Stimulated activated CD4-positive, alpha-beta T cell treated with anti-CD3 and anti-CD28 coated beads, Interleukin-4, amount 100 ng/mL, for 4 hours (primary cell): ENCODE measurements at places on chromosomes 4 and X.

DNA sequence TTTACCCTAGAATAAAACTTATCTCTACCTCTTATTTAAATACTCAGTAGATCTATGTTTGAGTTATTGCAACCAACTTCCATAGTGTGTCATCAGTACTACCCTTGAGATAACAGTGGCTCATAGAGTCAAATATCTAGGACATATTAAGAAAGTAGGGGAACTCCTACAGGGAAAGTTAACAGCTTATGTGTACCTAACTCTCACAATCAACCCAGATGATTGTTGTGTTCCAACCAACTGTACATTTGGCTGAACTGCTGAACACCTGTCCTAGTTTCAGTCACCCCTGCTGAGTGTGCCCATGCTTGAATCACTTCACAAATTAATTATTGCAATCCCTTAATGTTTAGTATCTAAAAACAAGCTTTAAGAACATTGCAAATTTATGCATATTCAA is 244.2 kb upstream of the GRID2 start:
- DNase-seq: no peak

GRCh38 chrX:146614663-146615478 is 194.7 kb upstream of the CXorf51B start:
- DNase-seq: no peak

- no peak for DNase-seq
Observed at GRCh38 chrX:41002026-41002425, 83.2 kb upstream of the USP9X start.

DNA sequence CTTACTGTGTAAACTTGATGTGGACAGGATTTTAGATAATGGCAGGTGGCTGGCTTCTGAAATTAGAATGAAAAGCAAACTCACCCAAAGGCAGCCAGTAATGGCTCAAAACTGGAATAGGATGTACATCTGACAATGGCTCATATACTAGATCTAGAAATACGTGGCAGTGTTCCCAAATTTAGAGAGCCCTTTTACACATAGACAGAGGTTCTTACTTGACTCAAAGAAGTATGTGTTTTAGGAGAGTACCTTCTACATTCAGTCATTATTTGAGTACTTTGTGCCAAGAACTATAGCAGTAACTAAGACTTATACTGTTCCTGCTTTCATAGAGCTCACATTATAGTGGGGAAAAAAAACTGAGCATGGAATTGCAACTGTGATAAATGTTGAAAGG is 48.0 kb downstream of the UBE2K start:
- DNase-seq: no peak

GRCh38 chrX:12930150-12930549 is 23.7 kb downstream of the TLR8 start:
- DNase-seq: no peak

GRCh38 chr4:184574861-184575260 is 74.4 kb downstream of the CASP3 start:
- DNase-seq: peak; percentile 2

- DNase-seq: no peak
Observed at GRCh38 chr4:13162886-13163285, 321.3 kb downstream of the RAB28 start.

GRCh38 chr4:25859429-25860148 is 3.2 kb downstream of the SEL1L3 start:
- peak; percentile 6 for DNase-seq

DNA sequence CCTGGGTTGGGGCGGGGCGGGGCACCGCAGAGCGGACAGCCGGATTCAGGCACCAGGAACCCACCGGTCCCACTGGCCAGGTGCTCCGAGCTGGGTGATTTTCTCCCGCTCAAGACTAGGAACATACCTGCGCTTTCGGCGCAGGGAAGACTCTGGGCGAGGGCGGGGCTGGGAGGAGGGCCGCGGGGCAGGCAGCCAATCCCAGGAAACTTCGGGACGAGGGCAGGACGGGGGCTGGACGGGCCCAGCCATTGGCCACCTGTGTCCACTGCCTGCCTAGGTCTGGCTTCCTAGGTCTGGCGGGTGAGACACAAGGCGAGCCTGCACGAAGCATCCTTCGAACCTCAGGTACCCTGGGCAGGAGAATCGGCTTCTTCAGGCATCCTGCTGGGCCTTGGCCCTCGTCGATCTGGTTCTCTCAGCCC is 274 bp upstream of the ERVMER34-1 start:
- no peak for DNase-seq

- DNase-seq: no peak
Observed at GRCh38 chrX:54933150-54933826, 12.7 kb downstream of the TRO start.

DNA sequence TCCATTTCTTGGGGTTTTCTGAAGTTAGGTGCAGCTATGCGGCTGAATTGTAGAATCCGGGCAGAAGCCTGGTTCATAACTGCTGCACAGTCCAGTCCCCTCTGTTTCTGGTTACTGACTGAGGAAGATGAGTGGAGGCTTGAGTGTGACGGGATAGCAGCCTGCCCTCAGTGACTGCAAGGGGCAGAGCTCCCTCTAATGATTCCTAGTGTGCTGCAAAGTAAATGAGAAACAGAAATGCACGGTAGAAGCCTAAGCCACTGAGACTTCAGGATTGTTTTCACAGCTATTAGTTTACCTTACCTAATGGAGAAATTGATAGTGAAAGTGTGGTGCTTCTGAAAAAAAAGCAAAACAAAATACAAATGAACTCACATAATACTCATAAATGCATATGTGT is 189.2 kb downstream of the GPM6A start:
- DNase-seq: no peak

DNA sequence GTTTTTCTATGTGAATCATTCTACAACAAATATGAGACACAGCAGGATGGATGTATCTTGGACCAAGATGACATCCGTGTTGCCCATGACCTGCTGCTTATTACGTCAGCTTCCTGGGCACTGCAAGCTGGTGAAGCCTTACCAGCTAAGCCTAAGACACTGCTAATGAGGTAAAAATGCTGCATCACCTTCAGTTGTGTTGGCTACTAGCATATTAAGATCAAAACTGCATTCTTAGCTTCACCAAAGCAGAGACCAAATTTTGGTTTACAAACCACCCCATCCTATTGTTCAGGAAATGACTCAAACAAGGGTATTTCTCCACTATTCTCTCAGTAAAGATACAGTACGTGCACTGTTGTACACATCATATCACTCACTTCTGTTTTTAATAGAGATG is 50.3 kb downstream of the MAML3 start:
- peak; percentile 36 for DNase-seq

DNA sequence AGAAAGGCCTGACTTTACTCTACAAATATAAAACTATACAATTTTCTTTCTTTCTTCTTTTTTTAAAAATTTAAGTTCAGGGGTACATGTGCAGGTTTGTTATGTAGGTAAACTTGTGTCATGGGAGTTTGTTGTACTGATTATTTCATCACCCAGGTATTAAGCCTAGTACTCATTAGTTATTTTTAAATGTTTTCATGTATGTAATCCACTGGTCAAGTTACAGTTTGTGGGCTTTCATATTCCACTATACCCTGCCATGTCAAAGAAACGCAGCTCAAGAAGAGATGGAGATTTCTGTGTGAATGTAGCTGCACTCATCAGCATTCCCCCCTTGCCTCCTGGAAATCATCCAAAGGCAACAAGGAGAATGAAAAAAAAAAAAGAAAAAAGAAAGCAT is 31.2 kb upstream of the SPRY1 start:
- DNase-seq: no peak

DNA sequence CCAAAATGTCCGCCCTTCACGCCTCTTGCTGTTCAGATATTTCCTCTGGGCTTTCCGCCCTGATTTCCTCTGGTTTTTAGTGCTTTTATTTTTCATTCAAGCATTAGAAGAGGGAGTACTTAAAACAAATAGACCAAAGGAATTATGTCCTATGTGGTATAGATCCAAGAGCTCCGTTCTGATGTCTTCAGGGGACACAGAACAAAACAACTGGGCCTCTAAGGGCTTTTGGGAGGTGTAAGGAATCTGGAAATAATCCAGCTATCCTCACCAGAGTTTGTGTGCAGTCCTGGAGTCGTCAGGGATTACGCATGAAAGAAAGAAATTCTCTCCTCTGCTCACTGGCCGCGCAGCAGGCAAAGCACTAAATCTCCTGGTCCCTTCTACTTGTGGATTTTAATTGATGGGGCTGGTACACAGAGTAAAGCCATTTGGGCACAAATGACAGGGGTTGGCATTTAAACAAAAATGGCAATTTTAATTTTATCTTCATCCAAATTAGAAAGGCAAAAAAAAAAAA is 999.2 kb downstream of the ADGRL3 start:
- no peak for DNase-seq

GRCh38 chr4:25347971-25348370 is 29.1 kb upstream of the ANAPC4 start:
- no peak for DNase-seq

GRCh38 chrX:128464116-128464515 is 411.9 kb upstream of the ACTRT1 start:
- DNase-seq: no peak

- DNase-seq: no peak
Observed at GRCh38 chr4:8290701-8290970, 21.1 kb downstream of the HTRA3 start.

DNA sequence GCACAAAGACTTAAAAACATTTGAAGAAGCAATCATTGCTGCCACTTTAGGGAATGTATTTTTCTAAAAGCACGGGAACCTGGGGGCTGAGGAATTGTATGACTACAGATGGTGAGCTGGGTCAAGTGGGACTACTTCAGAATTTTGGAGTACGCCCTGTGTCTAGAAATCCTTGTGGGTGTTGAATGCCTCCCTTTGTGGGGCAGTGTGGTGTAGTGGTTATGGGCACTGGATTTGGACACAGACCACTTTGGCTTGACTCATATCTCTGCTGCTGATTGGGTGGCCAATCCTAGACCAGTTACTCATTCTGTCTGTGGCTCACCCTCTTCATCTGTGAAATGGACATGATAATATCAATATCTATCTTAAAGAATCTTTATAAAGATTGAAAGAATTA is 155.0 kb upstream of the RPS6KA3 start:
- DNase-seq: no peak

DNA sequence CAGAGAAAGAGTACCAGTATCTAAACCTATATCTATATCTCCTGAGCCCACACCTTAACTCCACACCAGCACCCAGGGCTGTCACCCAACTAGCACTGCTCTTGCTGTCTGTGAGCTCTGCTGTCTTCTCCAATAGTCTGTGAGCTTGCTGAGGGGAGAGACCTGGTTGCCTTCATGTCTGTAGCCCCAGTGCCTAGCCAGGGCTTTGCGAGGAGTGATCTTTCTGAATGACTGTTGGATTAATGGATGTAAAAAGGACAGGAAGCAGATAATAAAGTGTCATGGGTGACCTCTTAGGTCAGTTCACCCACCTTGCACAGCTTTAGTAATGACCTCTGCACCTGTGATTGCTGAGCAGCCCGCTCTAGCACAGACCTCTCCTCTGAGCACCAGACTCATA is 30.5 kb downstream of the CNGA2 start:
- no peak for DNase-seq

DNA sequence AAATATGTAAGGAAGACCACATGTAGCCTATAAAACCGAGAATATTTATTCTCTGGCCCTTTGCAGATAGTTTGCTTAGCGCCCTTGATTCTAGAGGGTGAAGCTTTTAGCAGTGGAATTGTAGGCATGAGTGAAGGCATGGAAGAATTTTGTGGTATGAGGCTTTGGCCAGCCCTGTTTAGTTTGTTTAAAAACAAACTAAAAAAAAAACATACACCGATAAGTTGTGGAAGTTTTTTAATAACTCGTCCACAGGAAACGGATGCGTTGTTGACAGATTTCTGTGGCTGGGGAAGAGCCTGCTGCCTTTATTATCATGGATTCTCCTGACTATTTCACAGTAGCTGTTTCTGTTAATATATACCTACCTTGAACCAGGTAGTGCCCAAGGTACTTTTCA is 194.7 kb upstream of the LNX1 start:
- DNase-seq: no peak

DNA sequence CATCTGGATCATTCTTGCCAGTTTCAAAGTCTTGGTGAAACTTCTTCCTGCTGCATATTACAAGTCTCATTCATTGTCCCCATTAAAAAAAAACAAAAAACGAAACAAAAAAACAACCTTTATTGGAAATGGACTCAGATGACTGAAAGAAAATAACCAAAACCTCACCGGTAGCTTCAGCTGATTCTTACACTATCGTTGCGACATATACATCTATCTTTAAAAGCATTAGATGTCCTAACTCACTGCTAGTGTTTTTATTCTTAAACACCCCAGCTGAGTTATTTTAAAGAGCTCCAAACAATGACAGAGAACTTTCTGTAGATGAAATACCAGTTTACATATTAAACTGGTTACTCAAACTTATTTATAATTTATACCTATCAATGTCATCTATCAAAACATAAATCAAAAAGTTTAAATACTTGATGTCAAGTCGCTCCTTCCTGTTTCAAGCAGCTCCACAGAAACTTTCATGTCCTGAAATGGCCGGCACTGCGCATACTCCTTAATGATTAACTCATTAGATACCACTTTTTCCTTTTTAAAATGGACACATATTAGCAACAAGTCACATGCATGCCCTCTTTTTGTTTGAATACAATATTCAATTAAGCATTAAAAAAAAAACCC is 87.2 kb downstream of the HPRT1 start:
- DNase-seq: no peak

DNA sequence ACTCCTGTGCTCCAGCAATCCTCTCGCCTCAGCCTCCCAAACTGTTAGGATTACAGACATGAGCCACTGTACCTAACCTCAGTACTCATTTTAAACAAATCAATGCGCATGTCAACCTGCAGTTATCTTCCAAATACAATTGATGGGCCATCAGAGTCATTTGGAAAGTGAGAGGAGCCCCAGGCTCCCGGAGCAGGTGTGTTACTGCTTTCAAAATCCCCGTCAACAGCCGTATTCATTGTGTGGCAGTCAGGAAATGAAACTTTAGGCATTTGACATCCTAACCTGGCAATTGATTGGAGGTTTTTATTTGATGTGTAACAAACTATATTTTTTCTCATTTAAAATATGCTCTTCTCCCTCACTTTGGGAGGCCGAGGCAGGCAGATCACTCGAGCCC is 623.6 kb upstream of the TENM3 start:
- DNase-seq: no peak

GRCh38 chrX:119502727-119503483 is 34.7 kb downstream of the SLC25A5 start:
- no peak for DNase-seq

DNA sequence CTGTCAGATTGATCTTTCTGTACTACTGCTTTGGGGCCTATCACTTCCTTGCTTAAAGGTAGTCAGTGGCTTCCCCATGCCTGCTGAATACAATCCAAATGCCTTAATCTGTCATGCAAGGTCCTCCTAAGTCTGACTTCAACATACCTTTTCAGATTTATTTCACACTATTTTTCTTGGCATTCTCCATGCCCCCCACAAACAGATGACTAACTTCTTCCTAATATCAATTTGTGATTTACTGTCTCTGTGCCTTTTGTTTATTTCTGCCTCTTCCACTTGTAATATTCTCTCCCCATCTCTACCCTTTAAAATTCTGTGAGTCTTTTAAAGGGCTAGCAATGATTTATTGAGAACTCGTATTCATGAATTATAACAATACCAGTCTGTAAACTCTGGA is 41.8 kb downstream of the OCRL start:
- DNase-seq: no peak

GRCh38 chr4:172758586-172759340 is 409.8 kb upstream of the GALNT7 start:
- no peak for DNase-seq
